ENCODE measurements at places on chromosomes 2 and 18.

DNA sequence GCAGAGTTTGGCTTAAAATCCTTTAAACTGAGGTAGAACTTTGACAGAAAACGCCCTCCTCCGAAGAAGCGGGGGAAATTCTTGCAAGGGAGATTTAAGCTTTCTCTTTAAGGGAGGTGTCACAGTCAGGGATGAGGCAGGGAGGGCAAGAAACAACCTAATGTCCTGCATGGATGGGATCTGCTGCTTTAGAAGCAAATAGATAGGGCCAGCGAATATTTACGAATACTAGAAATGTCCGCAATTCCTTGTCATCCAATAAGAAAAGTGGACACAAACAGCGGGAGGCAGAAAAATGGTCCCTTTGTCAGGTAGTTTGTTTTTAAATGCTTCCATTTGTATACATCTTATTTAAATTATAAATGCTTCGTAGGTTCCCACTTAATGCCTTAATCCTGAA is 12.0 kb downstream of the MEIS1 start:
- no peak for DNase-seq

DNA sequence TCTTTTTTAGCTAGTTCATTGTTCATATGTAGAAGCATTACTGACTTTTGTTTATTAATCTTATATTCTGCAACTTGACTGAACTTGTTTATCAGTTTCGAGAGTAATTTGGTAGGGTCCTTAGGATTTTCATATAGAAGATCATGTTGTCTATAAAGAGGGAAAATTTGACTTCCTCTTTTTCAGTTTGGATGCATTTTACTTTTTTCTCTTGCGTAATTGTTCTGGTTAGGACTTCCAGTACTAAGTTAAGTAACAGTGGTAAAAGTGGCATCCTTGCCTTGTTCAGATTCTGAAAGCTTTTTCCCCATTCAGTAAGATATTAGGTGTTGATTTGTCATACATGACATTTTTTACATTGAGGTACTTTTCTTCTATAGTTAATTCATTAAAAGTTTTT is 726.0 kb downstream of the KCNJ3 start:
- no peak for DNase-seq

- DNase-seq: no peak
Measured at GRCh38 chr2:6784291-6784690, 81.4 kb downstream of the CMPK2 start.

GRCh38 chr18:77984833-77985232 is 735.2 kb downstream of the GALR1 start:
- DNase-seq: no peak

GRCh38 chr2:186424265-186424664 is 61.8 kb upstream of the ZC3H15 start:
- no peak for DNase-seq

GRCh38 chr2:136005462-136006196 is 20.2 kb upstream of the DARS1 start:
- no peak for DNase-seq

- no peak for DNase-seq
Measured at GRCh38 chr2:220811952-220812570, 760.0 kb downstream of the EPHA4 start.

- no peak for DNase-seq
Measured at GRCh38 chr2:74747411-74748080, 86.4 kb upstream of the HK2 start.

GRCh38 chr2:213101692-213102460 is 49.5 kb downstream of the IKZF2 start:
- no peak for DNase-seq

- no peak for DNase-seq
Measured at GRCh38 chr2:72183466-72183865, 35.8 kb upstream of the CYP26B1 start.

DNA sequence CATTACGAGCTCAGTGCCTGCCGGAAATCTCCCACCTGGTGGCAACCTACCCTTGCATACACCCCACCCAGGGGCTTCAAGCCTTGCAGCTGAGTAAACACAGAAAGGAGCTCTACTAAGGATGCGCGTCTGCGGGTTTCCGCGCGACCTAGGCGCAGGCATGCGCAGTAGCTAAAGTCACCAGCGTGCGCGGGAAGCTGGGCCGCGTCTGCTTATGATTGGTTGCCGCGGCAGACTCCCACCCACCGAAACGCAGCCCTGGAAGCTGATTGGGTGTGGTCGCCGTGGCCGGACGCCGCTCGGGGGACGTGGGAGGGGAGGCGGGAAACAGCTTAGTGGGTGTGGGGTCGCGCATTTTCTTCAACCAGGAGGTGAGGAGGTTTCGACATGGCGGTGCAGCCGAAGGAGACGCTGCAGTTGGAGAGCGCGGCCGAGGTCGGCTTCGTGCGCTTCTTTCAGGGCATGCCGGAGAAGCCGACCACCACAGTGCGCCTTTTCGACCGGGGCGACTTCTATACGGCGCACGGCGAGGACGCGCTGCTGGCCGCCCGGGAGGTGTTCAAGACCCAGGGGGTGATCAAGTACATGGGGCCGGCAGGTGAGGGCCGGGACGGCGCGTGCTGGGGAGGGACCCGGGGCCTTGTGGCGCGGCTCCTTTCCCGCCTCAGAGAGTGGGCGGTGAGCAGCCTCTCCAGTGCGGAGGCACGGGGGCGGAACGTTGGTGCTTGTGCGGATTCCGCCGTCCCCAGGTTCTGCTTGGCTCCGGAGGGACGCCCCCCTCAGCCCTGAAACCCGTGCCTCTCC is at the start of gene MSH2:
MSH2 (plus strand) TSS at position 352 of the 804 bp plus-strand sequence; CDS start at position 388, 36 bp downstream.
- DNase-seq: peak; percentile 80

GRCh38 chr2:233107831-233108300 is 47.7 kb downstream of the INPP5D start:
- DNase-seq: no peak

DNA sequence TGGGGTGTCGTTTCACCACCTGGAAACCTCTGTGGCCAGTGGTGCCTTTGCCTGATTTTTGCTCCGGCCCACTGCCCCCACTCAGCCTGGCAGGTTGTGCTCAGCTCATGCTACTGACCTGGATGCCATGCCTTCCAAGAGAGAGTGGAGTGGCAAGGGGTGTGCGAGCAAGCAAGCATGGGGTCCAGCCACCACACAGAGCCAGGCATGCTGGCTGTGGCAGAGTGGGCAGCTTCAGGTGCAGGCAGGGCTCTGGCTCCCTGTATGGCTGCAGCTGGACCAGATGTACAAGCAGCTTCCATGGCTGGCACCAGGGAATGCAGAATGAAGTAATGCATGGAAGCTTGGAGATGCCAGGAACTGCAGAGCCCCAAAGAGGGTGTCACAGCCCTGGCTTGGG is 620.5 kb upstream of the SETBP1 start:
- DNase-seq: no peak

- DNase-seq: no peak
Measured at GRCh38 chr2:118091140-118091478, 2.8 kb downstream of the INSIG2 start.

- DNase-seq: no peak
Measured at GRCh38 chr2:175884697-175885393, 117.2 kb downstream of the LNPK start.

DNA sequence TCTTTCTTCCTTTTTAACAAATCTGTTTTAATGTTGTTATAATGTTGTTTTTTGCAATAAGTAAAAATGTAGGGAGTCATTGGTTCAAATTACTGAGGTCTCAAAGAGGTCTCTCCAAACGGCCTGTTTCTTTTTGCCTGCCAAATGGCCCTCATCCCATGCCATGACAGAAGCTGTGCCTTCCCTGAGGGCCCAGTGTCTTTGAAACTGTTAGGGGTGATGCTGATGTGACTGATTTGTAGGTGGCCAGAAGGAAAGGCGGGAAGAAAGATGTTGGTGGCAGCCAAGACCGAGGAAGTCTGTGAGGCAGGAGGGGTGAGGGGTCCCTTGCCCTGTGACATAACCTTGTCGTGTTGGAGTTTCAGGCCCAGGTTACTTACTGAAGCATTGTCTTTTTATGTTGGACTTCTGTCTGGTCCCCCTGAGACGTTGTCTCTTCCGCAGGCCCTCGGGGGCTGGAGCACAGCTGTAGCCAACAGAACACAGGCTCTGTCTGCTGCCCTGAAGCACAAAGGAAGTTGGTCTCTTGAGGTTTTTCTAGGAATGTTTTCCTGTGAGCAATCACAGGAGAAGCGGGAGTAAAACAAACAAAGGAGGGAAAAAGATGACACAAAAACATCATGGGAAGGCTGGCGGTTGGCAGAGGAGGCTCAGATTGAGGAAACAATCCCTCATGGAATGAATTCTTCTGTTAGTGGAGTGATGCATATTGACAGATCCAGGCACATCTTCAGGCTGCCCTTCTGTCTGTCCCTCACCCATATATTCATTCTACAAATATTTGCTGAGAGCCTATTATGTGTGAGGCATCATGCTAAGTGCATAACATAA is 4.9 kb upstream of the ST3GAL5 start:
- DNase-seq: no peak

All from activated T-cell treated with anti-CD3 and anti-CD28 coated beads for 1 hour (primary cell).